ENCODE measurements at places on chromosomes 3 and 15.

GRCh38 chr3:103308921-103309320 is 874.1 kb downstream of the ZPLD1 start:
- DNase-seq = no peak

DNA sequence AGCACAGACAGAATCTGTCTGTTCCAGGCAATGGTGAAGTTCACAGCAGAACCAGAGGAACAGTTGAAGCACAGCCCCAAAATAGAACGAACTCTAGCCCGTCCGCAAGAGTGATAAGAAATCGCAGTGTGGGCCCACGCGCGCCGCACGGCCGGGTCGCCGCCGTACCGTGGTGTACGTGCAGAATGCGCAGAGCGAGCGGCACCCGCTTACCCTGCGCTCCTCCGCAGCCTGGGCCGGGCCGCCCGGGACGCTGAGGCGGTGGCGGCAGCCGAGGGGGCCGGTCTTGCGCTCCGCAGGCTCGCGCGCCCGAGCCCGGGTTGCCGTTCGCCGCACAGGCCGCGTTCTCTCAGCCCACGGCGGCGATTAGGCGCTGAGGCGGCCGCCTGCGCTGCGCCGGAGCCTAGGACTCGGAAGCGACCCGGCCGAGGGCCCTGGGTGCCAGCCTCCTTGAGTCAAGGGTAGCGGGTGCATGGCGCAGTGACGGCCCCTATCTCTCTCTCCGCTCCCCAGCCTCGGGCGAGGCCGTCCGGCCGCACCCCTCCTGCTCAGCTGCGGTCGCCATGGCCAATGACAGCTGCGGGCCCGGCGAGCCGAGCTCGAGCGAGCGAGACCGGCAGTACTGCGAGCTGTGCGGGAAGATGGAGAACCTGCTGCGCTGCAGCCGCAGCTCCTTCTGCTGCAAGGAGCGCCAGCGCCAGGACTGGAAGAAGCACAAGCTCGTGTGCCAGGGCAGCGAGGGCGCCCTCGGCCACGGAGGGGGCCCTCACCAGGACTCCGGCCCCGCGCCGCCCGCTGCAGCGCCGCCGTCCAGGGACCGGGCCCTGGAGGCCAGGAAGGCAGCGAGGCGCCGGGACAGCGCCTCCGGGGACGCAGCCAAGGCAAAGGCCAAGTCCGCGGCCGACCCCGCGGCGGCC is 20.5 kb downstream of the WDR73 start:
- DNase-seq = peak; percentile 88

DNA sequence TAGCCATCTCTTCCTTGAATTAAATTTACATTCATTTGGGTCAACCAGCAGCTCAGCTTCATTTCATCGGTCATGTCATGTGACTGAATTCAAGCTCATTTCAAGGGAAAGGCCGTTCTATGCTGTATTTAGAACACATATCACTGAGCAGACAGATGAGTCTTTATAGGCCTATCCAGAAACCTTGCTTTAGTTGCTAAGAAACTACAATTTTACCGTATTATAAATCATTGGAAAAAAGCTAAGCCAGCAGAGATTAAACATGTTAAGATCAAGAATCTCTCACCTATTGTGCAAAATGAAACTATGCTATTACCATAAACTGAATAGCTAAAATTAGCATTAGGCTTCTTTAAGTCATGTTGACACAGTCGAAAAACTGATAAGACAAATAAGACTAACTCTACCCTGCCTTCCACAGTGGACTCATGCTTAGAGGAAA is 2.2 kb downstream of the NPTN start:
- no peak for DNase-seq

DNA sequence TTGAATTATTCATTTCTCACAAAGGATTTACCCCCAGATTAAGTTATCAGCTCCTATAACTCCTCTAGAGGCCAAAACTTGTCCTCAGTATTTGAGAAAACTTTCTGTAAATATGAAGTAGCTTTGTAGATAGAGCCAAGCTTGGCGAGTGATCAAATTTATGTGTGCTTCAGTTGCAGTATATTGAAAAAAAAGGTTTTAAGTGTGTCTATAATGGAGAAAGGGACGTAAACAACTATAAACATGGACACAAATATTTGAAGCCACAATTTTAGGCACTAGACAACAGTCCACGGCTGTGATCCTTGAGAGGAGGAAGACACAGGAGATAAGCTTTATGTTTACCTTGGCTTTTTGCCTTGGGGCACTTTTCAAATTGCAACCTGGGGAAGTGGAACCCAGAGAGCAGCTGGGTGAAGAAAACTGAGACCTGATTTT is 118.7 kb downstream of the THRB start:
- DNase-seq = no peak

GRCh38 chr3:194103983-194104751 is 31.8 kb upstream of the HES1 start:
- no peak for DNase-seq

GRCh38 chr3:187025656-187026316 is 95.5 kb downstream of the ST6GAL1 start:
- no peak for DNase-seq

DNA sequence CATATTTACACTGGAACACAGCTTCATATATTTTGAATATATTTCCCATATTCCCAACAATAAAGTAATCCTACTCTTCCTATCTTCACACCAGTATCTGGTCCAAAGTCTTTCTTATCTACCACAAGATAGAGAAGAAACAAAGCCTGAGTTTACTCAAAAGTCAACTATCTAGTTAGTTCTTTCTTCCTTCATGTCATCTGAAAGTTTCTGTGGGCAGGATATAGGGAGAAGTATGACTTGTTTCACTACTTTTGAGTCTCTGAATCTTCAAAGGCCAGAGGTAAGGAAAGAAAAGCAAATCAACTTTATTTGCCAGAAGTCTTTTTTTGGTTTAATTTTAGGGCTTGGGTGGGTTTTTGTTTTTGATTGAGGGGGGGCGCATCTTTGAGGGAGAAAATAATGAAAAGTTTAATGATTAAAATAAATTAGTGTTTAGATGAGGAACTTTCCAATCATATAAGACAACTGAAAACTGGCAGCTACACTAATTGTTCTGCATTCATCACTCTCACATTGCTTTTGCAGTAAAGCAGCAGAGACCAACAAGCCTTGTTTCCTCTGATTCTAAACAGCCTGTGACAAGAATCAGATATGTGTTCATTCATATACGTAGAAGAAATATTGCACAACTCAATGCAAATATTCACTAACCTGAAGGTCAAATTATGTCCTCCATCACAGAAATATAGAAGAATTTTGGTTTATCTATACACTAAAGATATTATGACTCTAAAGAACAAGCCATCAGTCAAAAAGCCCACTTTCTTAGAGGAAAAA is 421.4 kb downstream of the SHQ1 start:
- DNase-seq = no peak

DNA sequence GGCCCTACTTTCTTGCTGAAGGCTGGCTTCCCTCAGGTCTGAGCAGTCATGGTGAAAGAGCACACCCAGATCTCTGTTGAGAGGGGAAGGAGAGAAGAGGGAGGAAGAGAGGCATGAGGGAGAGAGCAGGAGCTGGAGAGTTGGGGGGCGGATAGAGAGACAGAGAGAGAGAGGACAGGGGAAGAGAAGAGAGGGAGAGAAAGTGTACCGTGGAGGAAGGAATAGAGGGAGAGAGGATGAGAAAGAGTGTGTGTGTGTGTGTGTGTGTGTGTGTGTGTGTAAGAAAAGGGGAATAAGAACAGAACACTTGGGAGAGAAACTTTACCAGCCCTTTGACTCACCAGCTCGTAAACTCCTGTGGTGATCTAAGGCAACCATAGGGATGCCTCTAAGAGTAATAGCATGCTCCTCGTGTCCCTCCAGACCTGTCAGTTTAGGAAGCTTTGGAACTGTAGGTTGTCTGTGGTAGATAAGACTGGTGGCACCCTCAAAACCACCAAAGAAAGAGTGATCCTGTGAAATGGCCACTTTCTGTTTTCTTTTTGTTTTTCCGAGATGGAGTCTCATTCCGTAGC is 18.2 kb downstream of the ZNF592 start:
- DNase-seq = no peak

DNA sequence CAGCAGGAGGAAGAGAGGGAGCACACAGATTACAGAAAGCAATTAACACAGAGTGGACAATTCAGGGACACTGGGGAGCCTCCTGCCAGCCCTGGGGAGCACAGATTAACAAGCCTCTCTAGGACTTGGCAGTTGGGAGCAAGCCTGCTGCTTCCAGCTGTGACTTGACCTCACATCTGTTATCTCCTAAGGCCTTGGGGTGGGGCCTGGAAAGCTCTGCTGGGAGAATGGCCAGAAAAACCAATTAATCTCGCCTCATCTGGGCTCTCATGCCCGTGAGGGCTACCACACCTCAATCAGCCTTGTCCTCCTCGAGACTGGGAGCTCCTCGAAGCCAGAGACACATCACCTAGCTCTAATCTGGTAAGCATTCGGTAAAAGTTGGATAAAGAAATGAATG is 39.1 kb downstream of the SEMA5B start:
- DNase-seq = no peak
